Uterus (tissue), 4 donors: ENCODE measurements at places on chromosomes 3 and 15. TPM values are rescaled to one million over a fixed set of nuclear protein-coding genes. Genes with fewer than 3 reads are reported as not detected.
A peak's percentile ranks its signal among the peaks of the same experiment; 100 is the strongest.

TUSC7 gene
- not detected for total RNA-seq

KLHL6 gene
- total RNA-seq: 1.8 TPM

SLC9C1 gene
- total RNA-seq: not detected

DNA sequence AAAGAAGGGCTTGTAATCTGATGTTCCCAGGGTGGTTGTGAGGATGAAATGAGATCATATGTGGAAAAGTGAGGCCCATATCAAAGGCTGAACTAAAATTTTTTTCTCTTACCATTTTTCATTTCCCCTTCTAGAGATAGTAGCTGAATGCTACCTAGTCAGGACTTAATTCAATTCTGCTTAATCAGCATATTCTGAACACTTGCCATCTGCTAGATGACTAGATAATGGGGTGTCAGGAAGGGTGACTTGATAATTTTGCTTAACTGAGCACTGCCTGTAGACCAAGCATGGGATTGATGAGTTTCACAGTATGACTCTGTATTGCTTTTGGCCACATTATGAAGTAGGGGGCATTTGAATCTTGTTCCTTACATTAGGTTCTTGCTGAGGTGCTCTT lies 136.2 kb downstream of the CHST2 start:
- no peak for DNase-seq
- H3K36me3 ChIP-seq: no peaks in the 10 kb centered on the region
- no peak overlapping the region for H3K27ac ChIP-seq
- no peak overlapping the region for H3K4me3 ChIP-seq

- H3K27me3 ChIP-seq: no peaks in the 10 kb centered on the region
- H3K4me3 ChIP-seq: peak overlapping the region; percentile 92
- no peaks in the 10 kb centered on the region for H3K36me3 ChIP-seq
- no peak overlapping the region for H3K27ac ChIP-seq
These were observed 1.6 kb downstream of the C3orf38 start for GRCh38 chr3:88151358-88151757.
